Stimulated activated CD4-positive, alpha-beta T cell treated with anti-CD3 and anti-CD28 coated beads, Interleukin-1b, Interleukin-23, amount 100 ng/mL, for 48 hours (primary cell): ENCODE measurements at places on chromosomes 5 and 9.

DNA sequence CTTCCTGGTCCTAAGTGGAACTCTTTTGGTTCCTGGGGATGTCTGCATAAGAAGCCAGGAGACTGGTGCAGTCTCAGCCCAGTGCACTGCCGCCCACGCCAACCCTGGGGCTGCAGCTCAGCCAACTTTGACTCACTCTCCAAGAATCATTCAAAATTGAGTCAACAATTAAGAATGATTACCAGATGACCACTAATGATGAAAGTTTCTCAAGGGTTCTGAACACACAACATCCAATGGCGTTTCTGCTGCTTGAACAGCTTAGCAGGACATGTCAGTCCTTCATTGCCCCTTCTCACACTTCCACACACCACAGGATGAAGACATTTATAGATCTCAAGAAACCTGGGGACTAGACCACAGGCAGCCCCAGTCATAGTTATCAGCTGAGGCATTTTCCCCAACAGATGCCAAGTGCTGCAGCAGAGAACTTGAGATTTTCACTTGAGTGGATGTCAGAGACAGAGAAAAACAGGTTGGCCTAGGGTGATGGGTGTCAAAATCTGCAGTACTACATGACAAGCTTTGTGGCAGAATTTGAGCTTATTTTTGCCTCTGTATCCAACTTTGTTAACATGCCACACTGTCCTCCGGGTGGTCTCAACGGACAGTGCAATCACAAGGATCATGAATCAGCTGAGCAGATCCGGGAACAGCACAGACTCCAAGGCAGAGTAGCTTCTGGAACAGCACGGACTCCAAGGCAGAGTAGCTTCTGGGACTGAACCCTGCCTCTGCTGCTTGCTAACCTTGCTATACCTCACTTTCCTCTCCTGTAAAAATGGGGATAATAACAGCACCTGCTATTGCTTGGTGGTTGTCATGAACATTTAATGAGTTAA is 356.1 kb downstream of the SPOCK1 start:
- no peak for DNase-seq

- DNase-seq, result no peak
Observed at GRCh38 chr5:83006683-83007283, 70.4 kb downstream of the TMEM167A start.

- DNase-seq, result no peak
Observed at GRCh38 chr9:125761676-125762450, 14.7 kb downstream of the PBX3 start.

DNA sequence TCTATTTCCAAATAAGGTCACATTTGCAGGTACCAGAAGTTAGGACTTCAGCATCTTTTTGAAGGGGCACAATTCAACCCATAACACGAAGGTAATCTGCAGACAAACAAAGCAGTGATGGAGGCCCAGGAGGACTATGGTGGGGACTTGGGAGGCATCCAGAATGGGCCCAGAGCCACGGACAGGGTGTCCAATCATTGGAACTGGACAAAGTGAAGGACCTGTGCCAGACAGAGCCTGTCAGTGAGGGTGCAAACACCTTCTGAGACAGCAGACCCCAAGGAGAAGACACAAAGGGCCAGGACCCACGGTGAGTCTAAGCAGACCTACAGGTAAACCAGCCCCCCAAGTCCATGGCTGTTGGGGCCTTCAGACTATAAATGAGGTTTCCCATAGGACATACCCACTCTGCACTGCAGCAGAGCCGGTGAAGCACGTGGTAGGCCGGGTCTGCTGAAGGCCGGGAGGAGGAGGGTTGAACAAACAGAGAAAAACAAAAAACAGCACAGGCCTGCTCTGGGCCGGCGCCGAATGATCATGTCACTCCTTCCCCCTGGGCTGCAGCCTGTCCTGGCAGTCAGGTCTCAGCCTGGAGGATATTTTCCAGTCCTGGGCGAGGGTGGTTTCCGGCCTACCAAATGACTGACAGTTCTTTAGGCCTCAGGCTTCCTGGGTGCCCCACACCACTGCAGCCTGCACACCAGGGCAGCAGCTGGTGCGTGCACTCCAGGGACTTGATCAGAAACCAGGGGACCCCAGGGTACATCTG is 84.4 kb downstream of the COL23A1 start:
- DNase-seq, result no peak

DNA sequence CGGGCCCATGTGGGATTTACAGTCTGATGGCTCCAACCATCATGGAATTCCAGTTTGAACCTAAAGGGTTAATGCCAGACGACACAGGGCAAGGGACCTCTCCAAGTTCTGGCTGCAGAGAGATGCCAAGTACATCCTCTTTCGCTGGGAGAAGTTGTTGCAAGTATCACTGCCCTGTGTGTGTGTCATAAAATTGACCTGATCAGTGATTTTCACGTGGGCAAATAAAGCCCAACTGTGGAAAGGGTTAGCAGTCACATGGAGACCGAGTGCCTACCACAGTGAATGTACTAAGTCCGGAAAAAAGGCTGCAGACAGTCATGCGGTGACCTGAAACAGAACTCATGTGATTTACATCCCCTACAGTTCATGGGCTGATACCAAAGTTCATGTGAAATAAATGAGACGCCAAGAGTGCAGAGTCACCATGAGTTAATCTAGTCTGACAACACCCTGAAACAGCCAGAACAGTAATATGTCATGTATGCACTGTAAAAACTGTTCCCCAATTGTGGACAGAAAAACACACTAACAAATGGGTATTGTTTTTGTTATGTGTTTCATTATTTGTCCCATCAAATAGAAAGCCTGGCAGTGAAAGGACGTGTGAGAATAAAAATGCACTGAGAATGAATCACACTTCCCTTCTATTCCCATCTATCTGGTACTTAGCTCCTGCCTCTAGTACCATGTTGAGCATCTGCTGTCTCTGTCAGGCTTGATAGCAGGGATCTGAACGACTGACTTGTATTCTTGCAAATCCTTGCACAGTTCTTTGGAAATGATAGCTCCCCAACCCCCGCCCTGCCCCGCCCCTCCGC is 115.7 kb downstream of the SUSD1 start:
- DNase-seq, result no peak

GRCh38 chr5:135425641-135426040 is 21.5 kb downstream of the DCANP1 start:
- no peak for DNase-seq

DNA sequence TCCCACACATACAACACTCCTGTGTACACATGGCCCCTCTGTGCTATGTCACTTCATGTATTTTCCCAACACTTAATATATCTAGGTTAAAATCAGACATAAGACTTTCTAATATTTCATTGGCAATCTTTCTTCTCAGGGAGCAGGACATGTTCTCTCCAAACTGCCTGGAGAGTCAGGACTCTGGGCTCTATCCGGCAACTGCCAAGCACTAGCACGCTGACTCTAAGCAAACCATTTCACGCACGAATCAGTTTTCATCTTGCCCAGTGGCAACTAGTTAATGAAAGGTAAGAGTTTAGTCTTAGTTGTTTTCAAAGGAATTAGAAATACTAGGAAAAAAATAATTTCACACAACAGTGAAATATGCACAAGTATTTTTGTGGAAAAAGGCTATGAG is 124.8 kb downstream of the NFIB start:
- no peak for DNase-seq

DNA sequence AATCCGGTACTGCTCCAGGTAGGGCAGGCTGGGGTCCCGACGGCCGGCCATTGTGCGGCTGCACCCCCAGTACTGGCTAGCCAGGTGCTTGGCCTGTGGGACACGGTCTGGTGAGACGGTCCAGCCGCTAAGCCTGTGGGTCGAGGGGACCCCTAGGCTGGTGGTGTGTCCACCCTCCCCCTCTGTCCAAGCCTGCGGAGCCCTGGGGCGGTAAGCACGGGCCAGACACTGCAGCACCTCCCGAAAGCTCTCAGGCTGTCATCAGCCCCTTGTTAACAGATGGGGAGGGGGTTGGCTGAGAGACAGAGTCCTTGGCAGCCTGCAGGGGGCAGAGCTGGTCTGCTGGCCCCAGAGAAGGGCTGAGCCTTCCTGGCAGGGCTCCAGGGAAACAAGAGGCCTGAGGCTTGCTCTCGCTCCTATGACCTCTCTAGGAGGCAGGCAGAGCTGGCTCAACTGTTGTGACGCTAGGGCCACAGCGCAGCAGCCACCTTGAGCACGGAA is 11.8 kb upstream of the MRNIP start:
- no peak for DNase-seq

DNA sequence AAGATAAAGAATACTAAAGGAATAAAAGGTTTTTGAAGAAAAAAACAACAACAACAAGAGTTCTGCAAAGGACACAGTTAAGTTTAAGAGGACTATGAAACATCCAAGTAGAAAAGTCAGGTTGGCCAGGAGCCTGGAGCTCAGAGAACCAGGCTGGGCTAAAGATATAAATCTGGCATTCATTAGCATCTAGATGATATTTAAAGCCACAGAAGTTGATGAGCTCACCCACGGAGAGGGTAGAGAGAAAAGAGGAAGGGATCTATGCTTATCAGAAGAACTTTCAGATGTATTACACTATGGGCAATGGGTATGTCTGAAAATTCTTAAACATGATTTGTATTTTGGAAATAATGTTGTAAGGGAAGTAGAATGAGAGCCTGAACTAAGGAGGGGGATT is 9.9 kb downstream of the MIER3 start:
- DNase-seq, result no peak

DNA sequence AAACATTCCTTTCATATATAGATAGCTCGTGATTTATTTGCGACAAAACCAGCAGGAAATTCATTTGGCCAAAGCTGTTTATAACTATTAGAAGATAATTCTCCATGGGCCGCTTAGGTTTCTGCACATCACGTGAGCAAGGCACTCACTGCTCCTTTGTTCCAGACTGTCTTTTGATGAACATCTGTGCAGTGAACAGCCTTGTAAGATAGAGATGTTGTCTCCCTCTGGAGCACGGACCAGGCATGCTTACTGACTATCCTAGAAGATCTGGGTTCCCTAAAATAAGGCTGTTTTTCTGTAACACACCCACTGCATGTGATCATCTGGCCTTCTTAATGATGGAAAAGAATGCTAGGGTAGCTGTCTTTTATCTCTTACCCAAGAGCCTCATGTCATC is 30.9 kb downstream of the YIPF5 start:
- DNase-seq, result no peak

DNA sequence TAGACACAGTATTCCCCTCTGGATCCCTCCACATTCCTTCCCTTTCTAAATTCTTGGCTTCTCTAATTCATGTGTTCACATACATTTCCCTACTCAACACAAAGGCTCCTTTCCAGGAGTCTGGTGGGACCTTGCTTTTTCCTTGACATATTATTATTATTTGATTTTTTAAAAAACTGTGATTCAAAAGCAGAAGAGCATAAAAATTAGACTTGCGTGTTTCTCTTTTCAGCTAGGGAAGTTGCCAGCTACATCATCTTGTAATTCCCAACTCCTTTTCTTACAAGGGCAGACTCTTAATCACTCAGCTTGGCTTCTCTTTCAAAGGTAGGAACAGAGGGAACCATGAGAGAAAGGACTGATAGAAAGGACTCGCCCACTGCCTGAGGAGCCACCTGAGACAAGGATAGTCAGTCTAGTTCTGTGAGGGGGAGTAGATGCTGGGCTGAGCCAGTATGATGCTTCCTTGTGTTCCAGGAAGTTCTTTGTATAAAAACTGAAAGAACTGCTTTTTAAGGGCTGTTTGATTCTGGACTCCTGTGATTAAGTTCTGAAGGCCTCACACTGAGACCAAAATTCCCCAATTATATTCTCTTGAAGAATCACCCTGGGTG is 51.0 kb upstream of the DPYSL3 start:
- no peak for DNase-seq

DNA sequence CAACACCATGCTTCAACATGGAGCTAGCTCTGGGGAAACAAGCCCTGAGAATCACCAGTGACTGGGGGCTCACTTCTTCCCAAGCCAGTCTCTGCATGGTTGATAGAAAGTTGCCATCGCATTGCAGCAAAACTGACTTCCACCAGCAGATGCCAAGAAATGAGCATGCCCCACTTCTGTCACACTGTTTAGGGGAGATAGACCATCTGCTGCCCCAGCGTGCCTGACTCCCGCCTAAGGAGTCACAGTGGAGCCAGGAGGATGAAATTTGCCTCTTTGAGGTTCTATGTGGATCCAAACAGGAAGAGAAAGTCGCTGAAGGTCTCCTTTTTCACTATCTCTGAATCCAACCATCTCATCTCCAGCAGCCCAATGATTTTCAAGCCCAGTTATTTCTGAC is 116.7 kb upstream of the SLIT3 start:
- no peak for DNase-seq

DNA sequence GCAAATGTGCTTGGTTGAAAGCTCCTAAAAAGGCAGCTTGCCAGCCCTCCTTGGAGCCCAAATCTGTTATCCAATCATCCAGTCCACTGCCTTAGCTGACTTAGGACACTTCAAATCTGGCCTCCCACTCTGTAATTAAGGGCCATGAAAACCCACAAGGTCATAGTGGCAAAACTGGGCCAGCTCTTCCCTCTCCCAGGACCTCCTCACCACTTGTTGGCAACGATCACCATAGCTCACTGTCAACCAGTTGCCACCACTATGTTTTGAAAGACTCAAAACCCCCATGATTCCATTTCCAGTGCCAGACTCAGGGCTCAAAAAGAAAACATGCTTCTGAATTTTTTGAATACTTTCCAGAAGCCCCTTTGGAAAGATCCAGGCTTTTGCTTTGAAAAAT is 107.5 kb downstream of the NREP start:
- DNase-seq, result no peak

- no peak for DNase-seq
Observed at GRCh38 chr5:95565280-95565920, 10.5 kb downstream of the ARSK start.

- no peak for DNase-seq
Observed at GRCh38 chr9:91908293-91908623, 41.8 kb downstream of the ROR2 start.

DNA sequence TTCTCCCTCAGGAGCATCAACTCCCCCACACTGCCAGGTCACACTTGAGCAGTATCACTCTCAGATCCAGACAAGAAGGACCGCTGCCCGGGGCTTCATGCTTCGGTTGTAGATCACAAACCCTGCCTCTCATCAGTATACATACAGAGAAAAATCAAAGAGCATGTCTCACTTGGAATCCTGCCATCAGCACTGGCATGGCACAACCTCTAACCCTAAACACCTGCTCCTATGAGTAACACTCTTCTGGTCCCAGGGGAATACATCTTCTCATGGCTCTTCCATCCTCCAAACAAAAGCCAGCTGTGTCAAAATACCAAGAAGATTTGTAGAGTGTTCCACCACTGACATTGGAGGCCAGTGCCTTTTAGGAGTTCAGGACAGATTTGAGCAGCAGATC is 84.8 kb upstream of the MIER3 start:
- DNase-seq, result no peak

GRCh38 chr9:98521141-98521540 is 187.6 kb downstream of the GABBR2 start:
- DNase-seq, result no peak

- DNase-seq, result no peak
Observed at GRCh38 chr5:5461012-5461411, 38.5 kb downstream of the ICE1 start.

DNA sequence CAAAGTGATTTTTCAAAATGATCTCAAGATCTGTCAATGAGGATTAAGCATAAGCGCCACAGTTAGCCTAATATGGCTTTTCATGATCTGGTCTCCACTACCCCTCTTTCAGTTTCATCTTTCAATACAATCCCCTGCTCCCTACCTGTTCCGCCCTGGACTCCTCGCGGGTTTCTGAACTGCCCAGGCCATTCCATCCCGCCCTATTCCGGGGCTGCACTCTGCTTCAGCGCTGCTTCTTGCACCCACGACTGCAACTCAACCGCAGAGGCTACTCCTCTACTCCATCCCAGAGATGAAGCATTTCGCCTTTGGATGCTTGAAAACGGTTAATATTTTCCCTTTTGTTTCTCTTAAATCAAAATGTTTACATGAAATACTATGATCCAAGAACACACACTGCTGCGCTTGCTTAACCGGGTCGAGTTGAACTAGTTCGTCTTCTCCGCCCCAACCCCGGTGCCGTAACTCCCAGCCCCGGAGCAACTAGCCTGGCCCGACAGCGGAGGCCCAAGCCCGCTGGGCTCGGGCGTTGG is 716 bp upstream of the OTULIN start:
- DNase-seq, result no peak
